ENCODE measurements at places on chromosomes 16 and 17. TPM values are rescaled to one million over a fixed set of nuclear protein-coding genes. Genes with fewer than 3 reads are reported as not detected.

- no peak overlapping the region for H3K4me3 ChIP-seq
- H3K36me3 ChIP-seq = no peaks in the 10 kb centered on the region
- no peak for DNase-seq
- H3K4me1 ChIP-seq = no peaks in the 10 kb centered on the region
Measured at GRCh38 chr17:55201308-55201932, 63.3 kb upstream of the HLF start.

- DNase-seq = no peak
- H3K27ac ChIP-seq = no peak overlapping the region
- H3K36me3 ChIP-seq = no peaks in the 10 kb centered on the region
Measured at GRCh38 chr17:68343976-68344375, 52.7 kb downstream of the ARSG start.

GRCh38 chr16:57611706-57612105, 16.7 kb upstream of the ADGRG1 start:
- H3K36me3 ChIP-seq = no peaks in the 10 kb centered on the region
- H3K27ac ChIP-seq = no peak overlapping the region
- no peak for DNase-seq

- no peak for DNase-seq
- H3K4me3 ChIP-seq = no peak overlapping the region
- no peaks in the 10 kb centered on the region for H3K4me1 ChIP-seq
- H3K36me3 ChIP-seq = no peaks in the 10 kb centered on the region
Measured at GRCh38 chr17:7147772-7148171, 31.4 kb downstream of the ASGR1 start.

- DNase-seq = peak; percentile 19
- no peaks in the 10 kb centered on the region for H3K36me3 ChIP-seq
- H3K4me1 ChIP-seq = peaks cover 12% of the 10 kb centered on the region
- H3K4me3 ChIP-seq = peak overlapping the region; percentile 84
- H3K27ac ChIP-seq = peak overlapping the region; percentile 88
- H3K27me3 ChIP-seq = peaks cover 8% of the 10 kb centered on the region
Measured at GRCh38 chr17:44830359-44831288, 537 bp upstream of the GJC1 start.

Gene SLC46A1
- total RNA-seq = 3.9 TPM

GRCh38 chr16:23608194-23608593, 12.1 kb upstream of the NDUFAB1 start:
- H3K4me3 ChIP-seq = no peak overlapping the region
- no peaks in the 10 kb centered on the region for H3K4me1 ChIP-seq
- H3K27me3 ChIP-seq = no peaks in the 10 kb centered on the region
- no peak for DNase-seq
- no peak overlapping the region for H3K27ac ChIP-seq
- no peaks in the 10 kb centered on the region for H3K36me3 ChIP-seq

DNA sequence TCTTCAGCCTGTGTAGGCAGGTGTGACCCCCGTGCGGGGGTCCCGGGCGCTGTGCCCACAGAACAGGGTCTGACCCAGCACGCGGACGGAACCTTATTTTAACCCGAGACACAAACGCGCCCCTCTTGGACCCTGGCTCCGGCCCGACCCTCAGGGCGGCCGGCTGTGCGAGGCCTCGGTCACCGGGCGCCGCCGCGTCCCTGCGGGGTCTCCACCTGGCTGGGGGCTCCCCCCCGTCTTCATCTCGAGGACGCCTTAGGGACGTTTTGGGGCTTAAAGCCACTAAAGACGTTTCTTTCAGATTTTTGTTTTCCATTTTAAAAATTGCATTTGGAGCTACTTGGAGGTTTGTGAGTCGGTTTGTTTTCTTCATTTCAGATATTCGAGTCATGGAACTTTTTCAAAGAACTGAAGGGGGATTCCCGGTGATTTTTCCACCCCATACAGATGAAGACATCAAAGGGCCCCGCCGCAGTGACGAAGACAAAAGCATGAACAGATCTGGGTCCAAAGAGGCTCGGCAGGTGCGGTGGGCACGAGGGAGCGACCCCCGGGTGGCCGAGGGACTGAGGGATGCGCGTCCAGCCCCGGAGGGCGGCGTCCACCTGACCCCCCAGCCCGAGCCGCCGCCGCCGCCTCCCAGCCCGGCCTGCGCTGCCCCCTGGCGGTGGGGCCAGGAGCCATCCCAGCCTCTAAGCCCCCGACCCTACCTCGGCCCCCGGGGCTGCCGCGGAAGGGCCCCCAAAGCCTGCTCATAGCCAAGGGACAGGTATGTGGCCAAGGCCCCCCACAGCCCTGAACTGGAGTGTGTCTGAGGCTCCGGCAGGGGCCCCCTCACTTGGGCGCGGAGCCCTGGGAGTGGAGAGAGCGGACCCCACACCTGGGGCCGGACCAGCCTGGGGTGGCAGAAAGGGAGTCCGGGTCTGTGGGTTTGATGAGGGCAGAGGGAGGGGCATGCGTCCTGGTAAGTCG, 3.8 kb upstream of the CD7 start:
- no peaks in the 10 kb centered on the region for H3K4me1 ChIP-seq
- H3K4me3 ChIP-seq = no peak overlapping the region
- H3K27me3 ChIP-seq = peaks cover 3% of the 10 kb centered on the region

All from heart left ventricle (tissue), 16 donors.